ENCODE measurements at places on chromosomes 3 and 15. TPM values are rescaled to one million over a fixed set of nuclear protein-coding genes. Genes with fewer than 3 reads are reported as not detected.

Gene MLH1
- 31.8 TPM for total RNA-seq

Gene CHDH
- total RNA-seq = under 0.01 TPM

Gene CCDC191
- 0.79 TPM for total RNA-seq

Gene CCDC54
- not detected for total RNA-seq

Gene THRB
- under 0.01 TPM for total RNA-seq

Gene MINAR1
- 0.44 TPM for total RNA-seq

Gene GP9
- not detected for total RNA-seq

Gene COL6A6
- not detected for total RNA-seq

Gene TMEM108
- not detected for total RNA-seq

GRCh38 chr3:27089645-27090044 is 279.5 kb downstream of the NEK10 start:
- no peak for DNase-seq

DNA sequence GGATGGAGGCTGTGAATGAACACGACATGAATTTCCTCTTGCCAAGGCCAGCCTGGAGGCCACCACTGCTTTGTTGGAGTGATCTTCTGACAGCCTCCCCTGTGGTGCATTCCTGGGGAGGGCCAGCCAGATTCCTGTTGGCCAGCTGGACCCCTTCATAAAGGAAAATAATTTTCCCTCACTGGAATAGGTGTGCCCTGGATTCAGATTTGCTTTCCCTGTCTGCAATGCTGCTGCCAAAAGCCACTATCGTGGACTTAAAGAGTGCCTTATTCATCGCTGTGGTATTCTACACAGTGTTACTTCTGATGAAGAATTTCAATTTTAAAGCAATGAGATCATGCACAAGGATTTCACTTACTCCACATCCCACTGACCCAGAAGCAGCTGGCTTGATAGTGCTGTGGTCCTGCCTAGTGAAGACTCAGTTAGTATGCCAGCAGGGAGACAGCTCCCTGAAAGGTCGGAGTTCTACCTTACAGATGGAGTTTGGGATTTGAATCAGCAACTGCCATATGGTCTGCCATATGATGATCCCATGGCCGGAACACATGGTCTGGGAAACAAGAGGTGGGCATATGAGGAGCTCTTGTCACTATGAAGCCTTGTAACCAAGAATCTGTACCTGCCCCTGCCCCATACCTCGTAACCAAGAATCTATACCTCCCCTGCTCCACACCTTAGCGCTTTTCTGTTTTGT is 145.2 kb downstream of the KLF13 start:
- DNase-seq = peak; percentile 22

DNA sequence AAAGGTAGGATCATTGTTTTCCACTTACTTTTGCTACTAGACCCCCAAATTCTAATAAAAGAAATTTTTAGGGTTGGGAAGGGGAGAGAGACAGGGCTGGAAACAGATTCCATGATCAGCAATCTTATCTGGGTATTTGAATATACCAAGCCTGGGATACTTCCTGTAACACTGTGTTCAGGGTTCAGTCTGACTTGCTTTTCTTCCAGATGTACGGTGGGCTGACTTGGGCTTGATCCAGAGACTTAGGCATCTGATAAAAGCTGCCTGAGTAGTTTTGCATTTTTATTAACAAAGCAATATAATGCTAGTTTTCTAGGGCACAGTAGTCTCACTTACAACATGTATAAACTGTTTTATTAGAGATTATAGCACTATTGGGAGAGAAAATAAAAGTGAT is 49.2 kb downstream of the KCNMB2 start:
- DNase-seq = no peak

DNA sequence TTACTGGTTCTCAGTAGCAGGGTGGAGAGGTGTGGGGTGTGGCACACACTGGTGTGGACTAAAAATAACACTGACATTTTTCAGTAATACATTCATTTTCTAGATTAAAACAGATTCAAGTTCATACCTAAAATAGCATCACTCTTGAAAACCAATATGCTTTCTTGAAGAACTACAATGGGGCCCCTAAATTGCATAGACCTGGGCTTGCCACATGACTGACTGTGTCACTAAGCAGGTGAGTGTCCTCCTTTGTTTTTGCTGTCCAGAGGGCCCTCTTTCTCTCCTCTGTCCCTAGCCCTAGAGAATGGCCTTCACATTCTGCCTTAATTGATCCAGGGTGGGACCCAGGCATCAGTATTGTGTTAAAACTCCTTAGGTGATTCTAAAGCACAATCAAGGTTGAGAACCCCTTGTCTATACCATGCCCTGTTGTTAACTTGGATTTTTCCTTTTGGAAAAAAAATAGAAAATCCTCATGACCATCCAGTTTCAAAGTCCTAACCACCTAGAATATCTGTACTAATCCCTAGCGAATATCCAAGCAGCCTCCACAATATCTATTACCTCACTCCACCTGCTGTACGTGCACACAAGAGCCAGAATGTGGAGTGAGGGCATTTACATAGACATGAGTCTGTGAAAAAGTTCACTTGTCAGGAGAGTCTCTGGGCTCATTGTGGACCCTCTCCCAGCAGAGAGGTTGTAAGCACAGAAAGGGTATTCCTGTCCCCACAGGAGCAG is 18.7 kb upstream of the TMEM41A start:
- DNase-seq = no peak

DNA sequence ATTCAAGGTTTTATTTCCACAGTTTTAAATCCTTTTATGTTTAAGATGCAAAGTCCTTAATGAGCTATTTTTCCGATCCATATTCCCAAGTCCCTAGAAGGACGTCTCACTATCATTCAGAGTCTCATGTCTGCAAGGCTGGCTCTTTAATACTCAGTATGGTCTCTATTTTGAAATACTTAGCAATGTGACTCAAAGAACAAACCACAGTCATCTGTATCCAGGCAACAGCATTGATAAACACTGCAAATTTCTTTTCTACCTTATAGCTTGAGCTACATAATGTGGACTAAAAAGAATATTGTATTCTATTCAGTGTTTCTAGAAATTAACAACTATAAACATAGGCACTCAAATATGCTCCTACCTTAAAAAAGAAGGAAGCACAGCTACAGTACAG is 588.3 kb upstream of the NAALADL2 start:
- no peak for DNase-seq

GRCh38 chr3:14431452-14431916 is 29.1 kb downstream of the SLC6A6 start:
- no peak for DNase-seq

GRCh38 chr15:55846116-55846707 is 103.3 kb upstream of the PRTG start:
- DNase-seq = peak; percentile 82

DNA sequence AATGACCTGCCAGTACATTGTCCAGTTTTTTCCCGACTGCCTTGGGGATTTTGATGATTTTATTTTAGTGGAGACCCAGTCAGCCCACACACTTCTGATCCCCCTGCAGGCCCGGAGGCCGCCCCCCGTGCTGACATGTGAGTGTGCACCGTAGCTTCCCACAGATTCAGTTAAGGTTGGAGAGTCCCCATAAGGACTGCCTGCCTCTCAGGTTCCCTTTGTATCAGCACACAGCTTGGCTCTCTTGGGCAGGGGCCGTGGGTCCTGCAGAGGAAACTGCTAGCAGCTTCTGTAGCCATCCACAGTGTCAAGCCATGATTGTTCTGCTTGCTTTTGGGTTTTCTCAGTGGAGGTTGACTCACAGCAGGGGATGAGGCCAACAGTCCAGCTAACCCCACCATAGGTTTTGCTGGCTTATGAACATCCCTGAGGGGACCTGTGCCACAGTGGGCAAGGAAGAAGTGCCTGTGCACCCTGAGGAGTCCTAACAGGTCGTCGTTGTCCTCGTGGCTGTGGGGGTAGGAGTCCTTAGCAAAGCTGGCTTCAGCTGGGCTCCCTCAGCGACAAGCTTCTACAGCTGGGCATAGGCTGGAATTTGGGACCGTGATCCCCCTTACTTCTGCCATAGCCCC is 46.4 kb downstream of the DLEC1 start:
- no peak for DNase-seq

GRCh38 chr3:134667956-134668355 is 17.1 kb upstream of the KY start:
- DNase-seq = no peak

DNA sequence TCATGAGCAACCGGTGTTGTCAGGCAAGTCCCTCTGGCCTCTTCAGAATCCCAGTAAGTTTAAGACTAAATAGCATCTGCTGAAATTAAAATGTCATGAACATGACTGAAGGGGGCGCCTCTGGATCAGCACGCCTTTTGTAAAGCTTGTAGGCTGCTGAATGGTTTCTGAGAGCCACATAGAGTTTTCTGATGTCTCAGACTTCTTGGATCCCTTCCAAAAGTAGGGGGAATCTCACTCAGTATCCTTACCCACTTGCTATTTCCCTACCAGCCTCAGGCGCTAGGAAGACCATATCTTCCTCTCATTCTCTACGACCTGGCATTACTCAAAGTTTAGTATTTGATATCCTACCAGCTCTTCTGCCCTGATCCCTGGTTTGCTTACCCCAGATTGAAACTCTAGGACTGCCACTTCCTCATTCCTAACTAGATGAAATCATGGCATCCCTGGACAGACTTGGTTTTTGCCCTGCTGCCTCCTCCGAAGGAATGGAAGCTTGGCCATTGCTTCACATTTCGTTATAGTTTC is 62.7 kb upstream of the CD47 start:
- peak; percentile 68 for DNase-seq

GRCh38 chr3:79392479-79392878 is 375.3 kb downstream of the ROBO1 start:
- no peak for DNase-seq

GRCh38 chr3:31462050-31462569 is 70.6 kb upstream of the STT3B start:
- DNase-seq = peak; percentile 82

DNA sequence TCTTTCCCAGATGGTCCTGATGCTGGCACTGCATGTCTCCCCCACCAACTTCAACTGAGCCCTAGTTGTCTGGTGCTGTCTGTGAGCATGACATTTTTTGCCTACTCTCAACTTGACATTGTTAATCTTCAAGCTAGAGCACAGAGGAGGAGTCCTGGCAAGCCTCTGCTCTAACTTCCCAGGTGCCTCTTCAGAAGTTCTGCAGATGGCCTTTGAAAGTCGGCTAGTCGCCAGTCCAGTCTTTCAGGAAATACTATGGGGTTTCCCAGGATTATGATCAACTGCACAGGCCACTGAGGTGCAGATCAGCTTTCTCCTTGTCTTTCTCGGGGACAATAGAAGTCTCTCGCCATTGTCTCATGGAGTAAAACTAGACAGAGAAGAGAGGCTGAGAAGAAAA is 86.7 kb downstream of the ST8SIA2 start:
- no peak for DNase-seq

- DNase-seq = no peak
Observed at GRCh38 chr3:71548705-71549384, 34.7 kb downstream of the FOXP1 start.

DNA sequence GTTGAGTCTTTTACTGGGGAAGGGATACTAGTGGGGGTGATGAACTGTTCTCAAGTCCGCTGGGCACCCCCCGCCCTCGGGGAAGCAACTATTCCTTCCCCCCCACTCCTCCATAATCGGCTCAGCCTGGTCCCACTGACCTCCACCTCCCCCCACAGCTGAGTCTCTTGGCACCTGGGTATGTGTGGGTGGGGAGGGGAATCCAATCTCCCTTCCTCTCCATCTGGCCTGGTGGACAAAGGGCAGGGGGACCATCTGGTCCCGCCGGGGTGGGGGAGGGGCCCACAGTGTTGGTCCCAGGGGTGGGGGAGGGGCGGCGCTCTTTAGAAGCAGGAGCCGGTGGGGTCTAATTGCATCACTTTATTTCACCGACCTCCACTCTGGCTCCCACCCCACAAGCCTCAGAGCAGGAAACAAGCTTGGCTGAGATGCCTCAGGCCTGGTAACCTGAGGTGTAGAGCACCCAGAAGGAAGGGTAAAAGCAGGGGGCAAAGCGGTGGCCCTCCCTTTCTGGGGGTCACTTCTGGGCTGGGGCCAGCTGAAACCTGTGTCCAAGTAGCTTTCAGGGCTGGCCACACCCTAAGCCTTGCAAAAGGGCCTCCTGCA is 1.0 kb upstream of the PCBP4 start:
- no peak for DNase-seq

- no peak for DNase-seq
Observed at GRCh38 chr3:72896996-72897757, 9.3 kb downstream of the GXYLT2 start.

GRCh38 chr3:87615506-87615905 is 339.1 kb upstream of the POU1F1 start:
- no peak for DNase-seq

GRCh38 chr3:17232442-17232841 is 347.7 kb downstream of the PLCL2 start:
- DNase-seq = no peak

GRCh38 chr3:65597226-65597951 is 441.3 kb downstream of the MAGI1 start:
- no peak for DNase-seq

GRCh38 chr3:17157713-17158112 is 273.0 kb downstream of the PLCL2 start:
- DNase-seq = peak; percentile 16

GRCh38 chr3:54870423-54870822 is 57.4 kb downstream of the LRTM1 start:
- no peak for DNase-seq

DNA sequence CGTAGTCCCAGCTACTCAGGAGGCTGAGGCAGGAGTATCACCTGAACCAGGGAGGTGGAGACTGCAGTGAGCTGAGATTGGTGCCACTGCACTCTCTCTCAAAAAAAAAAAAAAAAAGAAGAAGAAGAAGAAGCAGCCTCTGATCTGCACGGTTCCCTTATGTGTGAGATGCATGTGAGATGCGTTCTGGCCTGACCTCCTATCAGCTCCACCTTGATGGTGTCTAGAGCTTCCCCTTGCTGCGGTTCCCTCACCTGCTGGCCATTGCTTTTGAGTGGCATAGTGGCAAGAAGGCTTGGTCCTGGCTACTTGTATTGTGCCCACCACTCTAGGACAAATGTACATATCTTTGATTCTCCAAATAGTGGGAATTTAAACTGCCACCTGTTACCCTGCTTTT is 49.4 kb upstream of the CFAP161 start:
- no peak for DNase-seq

- DNase-seq = no peak
Observed at GRCh38 chr3:55443346-55443745, 43.8 kb downstream of the WNT5A start.

DNA sequence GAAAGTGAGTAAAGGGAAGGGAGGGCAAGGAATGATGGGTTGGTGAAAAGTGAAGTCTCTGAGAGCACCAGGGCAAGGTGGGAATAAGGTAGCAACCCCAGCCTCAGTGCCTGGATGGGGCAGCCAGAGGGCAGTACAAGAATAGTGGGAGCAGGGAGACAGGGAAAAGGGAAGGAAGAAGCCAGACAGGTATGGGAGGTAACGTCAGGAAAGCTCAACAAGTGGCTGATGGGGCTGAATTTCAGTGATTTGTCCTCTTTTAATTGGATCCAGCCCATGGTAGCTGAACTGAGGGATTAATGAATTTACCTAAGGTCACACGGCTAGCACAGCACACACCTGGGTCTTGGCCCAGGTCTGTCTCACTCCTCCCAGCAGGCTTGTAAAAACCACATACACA is 12.6 kb downstream of the RORA start:
- DNase-seq = no peak

DNA sequence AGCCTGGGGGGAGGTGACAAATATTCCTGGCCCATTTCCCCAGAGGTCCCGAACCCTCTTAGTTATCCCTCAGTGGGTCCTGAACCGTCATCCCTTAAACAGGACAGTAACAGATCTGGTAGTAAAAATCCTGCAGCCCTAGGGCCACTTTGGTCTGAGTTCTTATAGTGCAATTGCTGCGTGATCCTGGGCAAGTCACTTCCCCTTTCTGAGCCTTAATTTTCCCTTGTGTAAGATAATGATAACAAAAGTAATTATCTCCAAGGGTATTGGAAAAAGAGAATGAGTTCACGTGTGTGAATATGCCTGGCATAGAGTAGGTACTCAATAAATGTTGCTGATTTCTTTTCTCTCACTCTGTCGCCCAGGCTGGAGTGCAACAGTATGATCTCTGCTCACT is 2.9 kb upstream of the JAGN1 start:
- no peak for DNase-seq

Data from lung microvascular endothelial cell (primary cell).